ENCODE measurements at places on chromosomes 5 and 9.

- DNase-seq: no peak
Measured at GRCh38 chr5:157347301-157348048, 81.6 kb downstream of the CYFIP2 start.

DNA sequence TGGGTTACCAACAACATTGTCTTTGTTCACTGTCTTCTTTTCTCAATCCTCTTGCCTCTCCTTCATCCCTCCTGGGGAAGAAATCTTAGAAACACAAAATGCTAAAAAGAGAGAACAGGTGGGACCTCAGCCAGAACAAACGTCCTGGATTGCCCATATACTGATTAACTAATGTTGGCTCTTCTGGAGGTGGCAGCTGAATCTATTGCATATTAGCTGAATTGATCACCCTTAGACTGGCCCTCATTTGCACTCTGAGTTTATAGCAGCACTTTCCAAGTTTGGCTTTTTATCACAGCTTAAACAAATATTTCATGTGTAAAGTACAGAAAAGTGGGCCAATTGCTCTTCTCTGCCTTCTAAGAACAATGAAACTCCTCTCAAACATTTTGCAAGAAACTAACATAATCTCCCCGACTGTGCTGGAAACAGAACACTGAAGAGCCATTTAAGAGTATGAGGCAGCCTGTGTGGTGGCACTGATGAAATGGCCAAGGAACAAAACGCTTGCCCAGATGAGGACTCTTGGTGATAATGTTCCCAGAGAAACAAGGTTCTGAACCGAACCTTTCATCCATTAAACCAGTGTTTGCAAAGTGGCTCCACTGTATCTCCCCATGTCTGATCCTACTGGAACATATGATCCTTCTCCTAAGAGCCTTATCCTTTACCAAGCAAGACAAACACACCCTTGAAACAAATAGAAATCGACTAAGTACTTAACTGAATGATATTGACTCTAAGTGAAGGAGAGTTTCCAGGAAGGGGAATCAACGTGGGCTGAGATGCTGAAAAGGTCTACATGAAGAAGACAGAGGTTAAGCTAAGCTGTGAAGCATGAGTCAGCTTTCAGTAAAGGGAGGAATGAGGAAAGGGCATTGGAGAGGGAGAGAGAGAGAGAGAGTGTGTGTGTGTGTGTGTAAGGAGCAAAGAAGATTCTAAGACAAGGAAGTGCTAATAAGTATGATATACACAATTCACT, 83.2 kb upstream of the LIFR start:
- no peak for DNase-seq

DNA sequence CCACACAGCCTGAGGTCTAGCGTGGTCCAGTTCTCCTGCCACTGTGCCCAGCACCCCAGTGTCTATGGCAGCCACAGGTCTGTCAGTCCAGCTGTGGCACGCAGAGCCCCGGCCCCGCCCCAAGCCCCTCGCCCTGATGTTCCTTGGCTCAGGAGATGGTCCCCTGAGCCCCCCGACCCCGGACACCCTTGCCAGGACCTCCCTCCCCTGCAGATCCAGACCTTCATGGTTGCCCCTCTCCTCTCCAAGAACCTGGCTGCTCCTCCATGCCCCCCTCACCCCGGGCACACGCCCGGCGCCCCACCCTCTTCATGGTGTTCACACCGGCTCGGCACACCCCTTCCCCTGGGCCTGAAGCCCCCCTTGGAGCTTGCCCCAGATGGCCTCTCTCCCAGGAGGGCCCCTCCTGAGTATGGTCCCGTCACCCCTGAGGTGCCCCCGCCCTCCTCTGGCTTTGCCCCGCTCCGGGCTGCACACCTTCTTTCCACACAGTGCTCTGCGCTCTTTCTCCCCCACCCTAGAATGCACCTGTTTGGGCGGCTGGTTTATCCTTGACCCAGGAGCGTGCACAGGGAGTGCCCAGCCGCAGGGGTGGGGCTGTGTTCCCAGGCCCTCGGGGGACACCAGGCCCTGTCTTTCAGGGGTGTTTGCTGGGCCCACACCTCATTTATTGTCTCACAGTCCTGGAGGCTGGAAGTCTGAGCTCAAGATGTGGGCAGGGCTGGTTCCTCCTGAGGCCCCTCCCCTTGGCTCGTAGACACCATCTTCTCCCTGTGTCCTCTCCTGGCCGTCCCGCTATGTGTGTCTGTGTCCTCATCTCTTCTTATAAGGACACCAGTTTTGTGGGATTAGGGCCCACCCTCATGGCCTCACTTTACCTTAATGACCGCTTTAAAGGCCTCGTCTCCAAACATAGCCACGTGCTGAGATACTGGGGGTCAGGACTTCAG, 37.6 kb downstream of the KCNT1 start:
- DNase-seq: no peak

DNA sequence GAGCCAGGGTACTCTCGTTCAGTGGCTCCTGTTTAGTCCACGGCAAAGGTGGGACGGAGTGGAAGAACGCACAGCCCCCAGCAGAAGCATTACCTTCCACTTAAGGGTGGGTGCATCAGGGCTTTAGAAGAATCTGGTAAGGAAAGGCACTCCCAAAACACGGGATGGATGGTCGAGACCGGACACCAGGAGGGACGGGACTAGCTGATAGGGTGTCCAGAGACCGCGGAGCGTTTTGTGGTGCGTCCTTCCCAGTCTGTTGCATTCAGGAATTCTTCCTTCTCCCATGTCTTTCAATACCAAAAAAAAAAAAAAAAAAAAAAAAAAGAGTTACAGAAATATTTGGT, 545 bp upstream of the CTSV start:
- no peak for DNase-seq

- DNase-seq: no peak
Measured at GRCh38 chr5:107997338-107997980, 326.7 kb upstream of the EFNA5 start.

DNA sequence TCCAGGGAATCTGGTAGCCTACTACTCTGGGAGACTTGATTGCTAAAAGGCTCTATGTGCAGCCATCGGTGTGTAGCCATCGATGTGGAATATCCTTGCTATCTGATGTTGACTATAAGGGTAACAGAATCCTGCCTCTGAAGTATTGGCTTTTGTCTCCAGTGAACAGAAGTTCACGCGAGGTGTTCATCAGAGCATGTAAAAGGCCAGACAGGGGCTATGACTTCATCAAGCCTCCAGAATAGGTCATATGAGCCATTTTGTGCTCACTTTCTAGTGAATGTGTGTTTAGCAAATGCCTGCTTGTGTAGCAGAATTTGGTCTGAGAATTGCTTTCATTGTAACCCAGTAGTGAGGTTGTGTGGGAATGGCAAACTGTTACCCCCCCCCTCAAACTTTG, 66.8 kb upstream of the RAD23B start:
- no peak for DNase-seq

GRCh38 chr9:133487331-133487725, 8.4 kb upstream of the SLC2A6 start:
- DNase-seq: no peak

GRCh38 chr9:105296877-105297287, 52.4 kb downstream of the SLC44A1 start:
- DNase-seq: no peak

GRCh38 chr5:36155291-36155690, 3.4 kb downstream of the SKP2 start:
- DNase-seq: no peak

- no peak for DNase-seq
Measured at GRCh38 chr5:154595662-154596061, 117.6 kb upstream of the HAND1 start.

DNA sequence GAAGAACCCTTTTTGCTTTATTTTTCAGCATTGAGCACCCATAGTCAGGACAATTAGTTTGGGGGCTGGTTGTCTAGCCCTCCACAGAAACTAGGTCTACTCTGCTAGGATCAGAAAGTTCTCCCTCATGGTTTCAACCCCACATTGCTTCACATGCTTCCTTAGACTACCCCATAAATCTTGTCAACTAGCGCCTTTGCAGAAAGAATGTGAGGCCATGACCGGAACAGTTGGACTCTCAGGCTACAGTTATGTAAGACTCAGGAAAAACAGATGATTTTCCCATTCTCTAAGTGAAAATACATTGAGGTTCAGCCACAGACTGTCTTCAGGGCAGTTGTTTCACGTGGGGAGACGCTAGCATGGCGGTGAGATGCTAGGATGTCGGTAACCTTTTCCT, 255.6 kb downstream of the NR3C1 start:
- no peak for DNase-seq

DNA sequence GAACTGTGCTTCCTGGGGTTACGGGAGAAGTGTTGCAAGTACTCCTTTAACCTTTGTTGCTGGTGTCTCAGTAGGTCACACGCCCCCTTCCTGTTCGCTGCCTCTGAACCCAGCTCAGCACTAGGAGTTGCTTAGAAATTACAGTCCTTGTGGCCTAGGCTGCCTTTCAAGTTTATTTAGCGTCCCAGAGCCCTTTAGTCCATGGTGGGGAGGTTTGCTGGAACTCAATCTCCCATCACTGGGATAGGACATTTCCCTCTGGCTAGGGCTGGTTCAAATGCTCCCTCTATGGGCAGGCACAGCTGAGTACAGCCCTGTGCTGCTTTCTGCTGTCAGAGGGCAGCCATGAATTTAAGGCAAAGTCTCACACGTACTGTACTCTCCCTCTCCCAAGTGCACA, 4.7 kb downstream of the IFNA8 start:
- DNase-seq: no peak

DNA sequence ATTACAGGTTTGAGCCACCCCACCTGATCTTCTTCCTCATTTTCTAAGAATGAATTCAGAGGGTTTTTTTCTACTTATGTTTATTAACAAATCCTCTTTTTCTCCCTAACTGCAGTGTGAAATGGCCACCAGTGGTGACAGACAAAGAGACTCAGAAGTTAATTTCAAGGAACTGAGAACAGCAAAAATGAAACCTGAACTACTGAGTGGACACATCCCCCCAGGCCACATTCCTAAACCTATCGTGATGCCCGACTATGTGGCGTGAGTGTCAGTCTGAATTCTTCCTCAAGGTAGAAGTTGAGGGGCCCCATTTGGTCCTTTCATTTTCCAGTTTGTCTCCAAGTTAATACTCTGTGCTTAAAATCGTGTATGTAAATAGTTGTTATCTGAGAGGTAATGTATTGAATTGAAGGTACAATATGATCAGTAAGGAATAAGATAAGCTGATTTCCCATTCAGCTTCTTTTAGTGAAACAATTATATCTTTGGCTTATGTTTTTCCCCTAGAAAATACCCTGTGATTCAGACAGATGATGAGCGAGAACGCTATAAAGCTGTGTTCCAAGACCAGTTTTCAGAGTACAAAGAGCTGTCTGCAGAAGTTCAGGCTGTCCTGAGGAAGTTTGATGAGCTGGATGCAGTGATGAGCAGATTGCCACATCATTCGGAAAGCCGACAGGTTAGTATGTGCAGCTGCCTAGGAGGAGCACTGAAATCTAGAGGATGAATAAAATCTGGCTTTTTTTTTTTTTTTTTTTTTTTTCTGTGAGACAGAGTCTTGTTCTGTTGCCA, 17.7 kb downstream of the MARVELD2 start:
- DNase-seq: no peak

GRCh38 chr9:79735023-79735779, 163.4 kb downstream of the TLE4 start:
- DNase-seq: no peak

- no peak for DNase-seq
Measured at GRCh38 chr5:153147891-153148623, 342.4 kb upstream of the GRIA1 start.

GRCh38 chr9:136206602-136207275, 1.8 kb upstream of the LHX3 start:
- no peak for DNase-seq

DNA sequence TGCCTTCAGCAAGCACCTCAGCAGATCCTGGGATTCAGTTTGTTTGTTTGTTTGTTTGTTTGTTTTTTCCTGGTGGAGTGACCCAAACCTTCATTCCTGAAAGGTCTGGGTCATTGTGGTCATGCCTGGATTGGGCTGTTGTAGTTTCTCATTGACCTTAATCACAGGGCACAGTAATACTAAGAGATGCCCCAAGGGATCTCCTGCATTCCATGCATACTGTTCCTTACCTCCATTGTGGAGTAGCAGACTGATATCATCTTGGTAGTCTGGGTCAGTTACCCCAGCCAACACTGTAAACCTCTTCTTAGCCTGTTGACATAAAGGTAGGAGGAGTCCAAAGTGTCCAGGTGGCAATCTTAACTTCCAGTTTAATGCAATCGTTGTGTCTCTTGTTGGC, 1466.7 kb upstream of the CDH9 start:
- no peak for DNase-seq

DNA sequence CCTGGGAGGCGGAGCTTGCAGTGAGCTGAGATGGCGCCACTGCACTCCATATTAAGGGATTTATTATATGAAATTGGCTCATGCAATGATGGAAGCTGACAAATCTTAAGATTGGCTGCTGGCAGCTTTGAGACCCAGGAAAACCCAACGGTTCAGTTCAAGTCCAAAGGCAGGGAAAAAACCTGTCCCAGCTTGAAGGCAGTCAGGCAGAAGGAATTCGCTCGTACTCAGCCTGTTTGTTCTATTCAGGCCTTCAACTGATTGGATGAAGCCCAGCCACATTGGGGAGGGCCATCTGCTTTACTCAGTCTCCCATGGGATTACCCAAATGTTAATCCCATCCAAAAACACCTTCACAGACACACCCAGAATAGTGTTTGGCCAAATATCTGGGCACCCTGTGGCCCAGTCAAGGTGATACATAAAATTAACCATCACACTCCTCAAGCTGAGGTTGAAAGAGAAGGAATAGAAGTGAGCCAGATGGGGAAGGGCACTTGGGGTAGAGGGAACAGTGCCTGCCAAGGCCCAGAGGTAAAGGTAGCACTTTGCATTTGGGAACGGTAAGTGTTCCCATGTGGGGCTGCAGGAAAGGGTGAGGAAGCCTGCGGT, 8.5 kb upstream of the ORM1 start:
- no peak for DNase-seq

DNA sequence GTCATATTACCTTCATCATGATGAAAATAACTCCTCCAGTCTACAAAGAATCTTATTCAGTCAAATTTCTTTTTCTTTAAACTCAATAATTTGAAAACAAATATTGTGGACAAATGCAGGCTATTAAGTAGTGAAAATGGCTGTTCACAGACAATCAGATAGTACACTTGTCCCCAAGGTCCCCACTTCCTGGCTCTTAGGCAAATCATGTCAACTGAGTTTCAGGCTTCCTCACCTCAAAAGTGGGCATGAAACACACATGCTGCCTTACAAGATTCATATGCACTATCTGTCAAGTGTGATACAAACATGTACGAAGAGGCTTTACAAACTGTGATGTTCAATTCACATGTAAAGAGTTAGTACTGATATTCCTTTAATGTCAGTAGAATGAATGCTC, 385.2 kb upstream of the SEMA6A start:
- no peak for DNase-seq

Measured in effector CD8-positive, alpha-beta T cell (primary cell).